ENCODE measurements at places on chromosomes 1 and 21.
A peak's percentile ranks its signal among the peaks of the same experiment; 100 is the strongest.

- DNase-seq, result no peak
Measured at GRCh38 chr21:27110956-27111355, 144.1 kb upstream of the ADAMTS5 start.

GRCh38 chr1:1208713-1209433 is 2.5 kb upstream of the TNFRSF18 start:
- peak; percentile 68 for DNase-seq

GRCh38 chr21:45721671-45722070 is 78.1 kb downstream of the PCBP3 start:
- DNase-seq, result no peak

- peak; percentile 41 for DNase-seq
Measured at GRCh38 chr1:92804721-92805201, 19.9 kb upstream of the EVI5 start.

DNA sequence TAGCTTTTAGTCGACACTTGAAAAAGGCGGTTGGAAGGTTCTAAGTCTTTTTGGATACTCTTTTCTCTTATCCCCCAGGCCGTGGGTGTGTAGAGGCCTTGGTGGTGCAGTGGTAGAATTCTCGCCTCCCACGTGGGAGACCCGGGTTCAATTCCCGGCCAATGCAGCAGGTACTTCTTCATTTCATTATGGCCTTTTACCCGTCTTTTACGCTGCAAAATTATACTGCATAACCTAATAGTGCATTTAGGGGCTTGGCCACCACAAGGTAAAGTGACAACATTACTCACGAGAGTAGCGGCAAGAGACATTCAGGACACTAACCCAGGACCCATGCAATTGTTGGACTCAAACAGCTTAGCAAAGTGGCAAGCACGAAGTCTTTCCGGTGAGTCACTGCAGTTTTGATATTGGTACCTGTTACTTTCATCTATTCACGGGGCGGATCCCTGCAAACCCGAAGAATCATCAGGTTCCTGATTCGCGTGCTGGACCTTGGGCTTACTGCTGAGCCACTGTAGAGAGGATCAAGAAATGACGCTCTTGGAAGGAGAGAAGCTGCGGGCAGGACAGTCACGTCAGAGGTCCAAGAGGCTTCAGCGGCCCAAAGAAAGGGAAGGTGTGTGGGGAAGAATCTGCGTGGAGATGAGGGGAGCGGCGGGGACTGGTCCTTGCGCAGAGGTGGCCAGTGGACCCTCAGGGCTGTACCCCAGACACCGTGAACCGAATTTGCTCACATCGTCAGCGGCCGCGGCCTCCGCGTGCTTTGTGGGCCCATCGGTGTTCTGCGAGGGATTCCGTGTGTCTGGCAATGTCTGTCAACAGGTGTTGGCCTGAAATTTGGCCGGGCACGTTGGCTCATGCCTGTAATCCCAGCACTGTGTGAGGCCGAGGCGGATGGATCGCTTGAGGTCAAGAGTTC is 12.9 kb upstream of the RNU1-4 start:
- DNase-seq, result peak; percentile 64

- no peak for DNase-seq
Measured at GRCh38 chr1:29625084-29625420, 388.7 kb downstream of the PTPRU start.

GRCh38 chr21:22754746-22755145 is 1756.5 kb downstream of the NCAM2 start:
- no peak for DNase-seq

- no peak for DNase-seq
Measured at GRCh38 chr1:181659321-181659957, 176.1 kb downstream of the CACNA1E start.

- DNase-seq, result peak; percentile 57
Measured at GRCh38 chr1:221708076-221708571, 33.8 kb downstream of the DUSP10 start.

DNA sequence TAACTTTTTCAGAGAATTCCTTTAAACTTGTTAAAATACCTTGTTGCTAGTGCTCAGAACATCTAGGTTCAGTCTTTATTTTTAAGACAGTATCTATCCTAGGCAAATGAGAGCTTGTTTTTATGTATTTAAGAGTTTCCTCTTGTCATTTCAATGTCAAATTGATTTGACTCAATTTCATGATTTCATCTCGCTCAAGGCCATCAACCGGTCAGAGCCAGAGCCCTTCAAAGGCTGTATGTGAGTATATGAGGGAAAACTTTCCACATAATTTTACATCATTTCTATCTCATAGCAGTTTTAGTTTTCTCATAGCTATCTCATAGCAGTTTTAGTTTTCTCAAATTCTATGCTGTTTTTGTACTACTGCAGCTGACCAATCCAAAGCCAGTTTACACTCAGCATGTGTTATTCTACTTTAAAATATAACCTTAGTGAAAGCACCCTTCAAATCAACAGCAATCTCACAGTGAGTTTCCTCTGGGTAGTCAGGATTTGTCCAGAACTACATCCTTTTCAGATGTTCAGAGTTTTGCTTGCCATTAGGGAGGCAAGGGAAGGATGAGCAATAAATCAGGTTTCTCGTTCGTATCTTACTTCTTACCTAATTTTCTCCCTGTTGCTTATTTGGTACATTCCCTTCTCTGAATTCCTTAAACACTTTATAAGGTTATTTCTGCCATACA is 12.7 kb downstream of the HNRNPU start:
- DNase-seq, result no peak

DNA sequence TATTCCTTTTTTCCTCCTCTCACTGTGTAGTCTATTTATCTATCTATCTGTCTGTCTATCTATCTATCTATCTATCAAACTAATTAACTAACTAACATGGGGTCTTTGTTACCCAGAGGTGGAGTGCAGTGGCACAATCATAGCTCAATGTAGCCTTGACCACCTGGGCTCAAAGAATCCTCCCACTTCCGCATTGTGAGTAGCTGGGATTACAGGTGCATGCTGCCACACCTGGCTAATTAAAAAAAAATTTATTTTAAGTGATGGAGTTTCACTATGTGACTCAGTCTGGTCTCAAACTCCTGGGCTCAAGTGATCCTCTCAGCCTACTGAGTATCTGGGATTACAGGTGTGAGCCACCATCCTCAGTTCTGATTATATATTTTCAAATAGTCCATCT is 71.4 kb downstream of the CCDC18 start:
- no peak for DNase-seq

- DNase-seq, result no peak
Measured at GRCh38 chr1:46612937-46613660, 3.5 kb downstream of the MOB3C start.

- DNase-seq, result no peak
Measured at GRCh38 chr1:237894131-237894530, 3.4 kb upstream of the ZP4 start.

DNA sequence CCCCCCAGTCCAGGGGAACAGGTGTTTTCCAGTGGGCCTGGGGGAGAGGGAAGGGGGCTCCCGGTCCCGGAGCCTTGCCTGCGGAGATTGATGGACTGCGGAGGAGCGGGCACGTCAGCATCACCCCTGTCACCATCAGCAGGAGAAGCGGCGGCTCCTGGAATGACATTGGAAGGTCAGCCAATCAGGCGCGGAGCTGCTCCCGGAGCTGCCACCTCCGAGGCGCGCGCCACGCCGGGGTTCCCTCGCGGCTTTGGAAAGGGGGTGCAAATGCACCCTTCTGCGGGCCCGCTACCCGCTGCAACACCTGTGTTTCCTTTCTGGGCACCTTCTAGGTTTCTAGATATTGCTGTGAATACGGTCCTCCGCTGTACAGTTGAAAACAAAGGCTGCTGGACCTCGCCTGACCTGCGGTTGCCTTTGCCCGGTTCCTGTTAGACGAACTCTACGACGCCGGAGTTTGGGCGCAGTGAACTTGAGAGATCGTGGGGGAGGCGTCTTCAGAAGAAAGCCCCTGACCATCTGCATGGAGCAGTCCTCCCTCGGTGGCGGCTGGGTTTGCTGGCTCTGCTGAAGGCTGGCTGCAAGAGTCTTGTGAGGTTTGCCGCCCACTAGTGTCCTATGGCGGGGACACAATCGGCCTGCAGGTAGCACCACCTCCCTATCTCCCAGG is 5.3 kb downstream of the DSCAM start:
- DNase-seq, result no peak

DNA sequence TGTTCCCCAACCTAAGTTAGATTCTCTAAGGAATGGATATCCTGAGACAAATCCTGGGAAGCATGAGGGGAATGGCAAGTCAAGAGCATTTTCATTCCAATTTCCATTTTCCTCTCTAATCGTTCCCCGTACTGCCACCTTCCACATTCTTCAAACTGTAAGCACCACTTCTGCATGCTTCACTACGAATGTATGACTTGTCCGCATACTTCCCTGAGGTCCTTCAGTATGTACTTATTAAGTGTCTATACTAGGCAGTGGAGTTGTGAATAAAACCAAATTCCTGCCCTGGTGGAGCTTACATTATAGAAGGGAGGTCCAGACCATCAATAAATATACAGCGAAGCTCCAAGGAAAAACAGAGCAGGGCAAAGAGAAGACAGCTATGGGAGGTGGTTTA is 154.8 kb downstream of the GREM2 start:
- no peak for DNase-seq

DNA sequence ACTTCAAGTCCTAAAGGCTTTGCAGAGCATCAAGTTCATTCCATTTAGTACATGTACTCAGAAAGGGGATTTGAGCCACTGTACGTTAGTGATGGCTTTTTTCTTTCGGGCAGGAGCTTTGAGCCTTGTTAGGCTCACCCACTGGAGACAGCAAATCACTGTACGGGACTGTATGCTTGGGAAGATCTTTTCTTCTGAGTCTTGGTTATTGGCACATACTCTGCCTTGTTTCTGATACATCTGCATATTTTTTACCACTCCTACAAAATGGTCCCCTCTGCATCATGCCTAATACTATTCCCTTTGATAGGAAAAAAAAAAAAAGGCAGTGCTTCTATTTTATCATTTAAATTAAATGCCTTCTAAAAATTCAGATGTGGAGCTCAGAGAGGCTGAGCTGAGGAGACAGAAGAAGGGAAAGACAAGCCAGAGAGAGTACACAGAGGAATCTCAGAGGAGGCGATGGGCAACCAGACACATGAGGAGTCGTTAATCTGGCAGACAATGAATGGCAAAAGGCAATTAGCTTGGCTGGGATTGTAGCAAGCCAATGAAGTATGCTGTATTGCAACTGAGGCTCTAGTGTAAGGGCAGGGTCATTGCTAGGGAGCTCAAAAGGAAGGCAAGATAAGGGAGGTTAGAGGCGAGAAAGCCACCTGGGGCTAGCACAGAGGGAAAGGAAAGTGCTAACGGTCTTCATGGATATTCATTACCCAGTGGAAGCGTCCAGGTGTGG is 39.4 kb downstream of the PHC2 start:
- DNase-seq, result no peak

DNA sequence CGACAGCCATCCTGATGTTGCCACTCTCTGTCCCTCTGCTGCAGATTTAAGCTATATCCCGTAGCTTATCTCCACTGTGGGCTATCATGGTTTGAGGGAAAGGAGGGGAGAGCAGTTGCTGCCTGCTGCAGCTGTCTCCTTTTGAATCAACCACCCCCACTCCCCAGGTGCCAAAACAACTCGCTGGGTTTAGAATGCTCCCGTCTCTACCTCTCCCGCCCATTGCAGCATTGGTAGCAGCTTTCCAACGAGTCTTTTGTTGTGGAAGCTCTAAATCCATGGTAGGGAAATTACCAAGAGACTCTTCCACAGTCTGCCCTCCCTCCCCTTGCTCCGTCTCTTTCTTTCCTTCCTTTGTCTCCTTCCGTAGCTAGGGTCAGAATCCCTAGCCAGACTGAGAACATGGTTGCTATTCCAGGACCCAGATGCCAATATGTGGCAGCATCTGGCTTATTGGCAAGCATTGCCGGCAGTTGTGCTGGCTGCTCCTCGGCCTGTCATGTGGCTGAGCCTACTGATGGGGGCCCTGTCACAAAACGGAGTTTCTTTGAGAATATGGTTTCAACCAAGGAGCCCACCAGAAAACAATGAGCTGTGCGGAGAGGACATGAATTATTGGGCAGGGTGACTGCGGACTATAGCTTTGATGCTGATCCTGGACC is 230.7 kb downstream of the RPS6KC1 start:
- DNase-seq, result no peak

DNA sequence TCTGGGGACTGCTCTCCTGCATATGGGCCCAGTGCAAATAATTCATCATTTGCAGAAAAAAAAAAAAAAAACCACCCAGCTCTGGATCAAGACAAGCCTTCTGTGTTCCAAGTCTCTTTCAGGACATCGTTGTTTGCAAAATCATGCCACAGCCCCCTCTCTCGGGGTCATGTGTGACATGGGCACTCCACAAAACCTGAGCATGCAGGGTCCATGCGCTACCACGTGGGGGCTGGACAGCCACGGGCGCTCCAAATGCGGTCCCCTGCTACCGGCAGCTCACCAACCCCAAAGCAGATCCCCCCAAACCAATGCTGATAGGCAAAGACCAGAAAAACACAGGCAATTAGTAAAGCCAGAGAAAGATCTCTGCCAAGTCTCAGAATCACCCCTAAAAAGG is 17.6 kb downstream of the NPHP4 start:
- DNase-seq, result no peak

DNA sequence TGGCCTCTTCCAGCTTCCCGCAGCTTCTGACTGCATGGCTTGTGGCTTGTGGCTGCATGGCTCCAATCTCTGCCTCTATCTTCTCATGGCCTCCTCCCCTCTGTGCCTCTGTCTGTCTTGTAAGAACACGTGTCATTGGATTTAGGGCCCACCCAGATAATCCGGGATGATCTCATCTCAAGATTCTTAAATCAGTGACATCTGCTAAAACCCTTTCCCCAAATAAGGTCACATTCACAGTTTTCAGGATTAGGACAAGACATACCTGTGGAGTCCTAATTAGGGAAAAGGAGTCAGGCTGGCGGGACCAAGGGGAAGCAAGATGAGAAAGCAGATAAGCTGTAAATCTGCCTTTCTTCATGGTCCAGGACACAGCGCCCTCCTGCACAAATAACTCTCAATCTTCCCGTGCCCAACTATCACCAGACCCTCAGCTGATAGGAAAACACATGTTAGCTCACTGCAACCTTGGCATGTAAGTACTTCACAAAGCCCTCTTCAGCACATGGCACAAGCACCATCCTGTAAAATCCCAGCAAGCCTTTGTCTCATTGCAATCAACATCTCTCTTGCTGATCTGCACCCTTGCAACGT is 82.2 kb downstream of the SPSB1 start:
- DNase-seq, result no peak
